IMR-90 (cell line): ENCODE measurements at places on chromosomes 13 and 19. TPM values are rescaled to one million over a fixed set of nuclear protein-coding genes. Genes with fewer than 3 reads are reported as not detected.

Gene HSD17B14
- total RNA-seq = 0.54 and 0.56 TPM in 2 replicates

Gene NOTCH3
- total RNA-seq = 5.9 and 7.2 TPM in 2 replicates

Gene PPP1R13L
- total RNA-seq = 0.56 and 3.0 TPM in 2 replicates

Gene ZNF791
- total RNA-seq = 15.8 and 19.4 TPM in 2 replicates

Gene ITGBL1
- total RNA-seq = 22.2 and 46.7 TPM in 2 replicates

Gene ALOX5AP
- 0.28 TPM in 1 of 2 replicates, not detected in the other for total RNA-seq

Gene ZNF665
- total RNA-seq = 2.5 and 3.0 TPM in 2 replicates

Gene ZNF628
- total RNA-seq = 0.18 and 0.28 TPM in 2 replicates

Gene ACTMAP
- 0.28 and 0.54 TPM in 2 replicates for total RNA-seq

Gene LGALS7B
- not detected in 2 replicates for total RNA-seq

Gene FFAR2
- not detected in 2 replicates for total RNA-seq

Gene PALM
- 2.2 TPM in 2 replicates for total RNA-seq

Gene VSIG10L
- under 0.01 and 0.18 TPM in 2 replicates for total RNA-seq

Gene PEAK3
- total RNA-seq = under 0.01 TPM in 1 of 2 replicates, not detected in the other

Gene CAB39L
- 16.7 and 21.9 TPM in 2 replicates for total RNA-seq

Gene ZNF558
- 16.7 and 21.0 TPM in 2 replicates for total RNA-seq

Gene TEX30
- 8.1 and 15.3 TPM in 2 replicates for total RNA-seq

Gene PBX4
- total RNA-seq = 0.90 and 1.4 TPM in 2 replicates

Gene ODAD3
- under 0.01 and 0.28 TPM in 2 replicates for total RNA-seq

Gene ZNF443
- total RNA-seq = 3.2 and 3.6 TPM in 2 replicates

Gene KLC3
- under 0.01 and 0.18 TPM in 2 replicates for total RNA-seq

Gene ICAM4
- total RNA-seq = 2.3 and 2.5 TPM in 2 replicates

Gene CEACAM21
- total RNA-seq = not detected in 2 replicates

Gene KLK4
- not detected in 2 replicates for total RNA-seq

Gene ATCAY
- 0.28 and 0.36 TPM in 2 replicates for total RNA-seq

Gene LILRA6
- not detected in 2 replicates for total RNA-seq

Gene ERICH4
- total RNA-seq = not detected in 2 replicates

Gene SLC7A10
- not detected in 2 replicates for total RNA-seq

Gene TICAM1
- 0.90 and 1.1 TPM in 2 replicates for total RNA-seq

Gene SLC8A2
- total RNA-seq = not detected in 2 replicates

Gene CCDC169
- 0.54 and 0.83 TPM in 2 replicates for total RNA-seq

Gene ZNF69
- total RNA-seq = 10.8 and 12.0 TPM in 2 replicates

Gene OR7D4
- not detected in 2 replicates for total RNA-seq

Gene RNF113B
- total RNA-seq = not detected in 2 replicates

Gene GJB6
- total RNA-seq = not detected in 2 replicates

Gene ZNF708
- total RNA-seq = 4.7 and 7.2 TPM in 2 replicates

Gene CTXN1
- total RNA-seq = 0.36 and 0.56 TPM in 2 replicates

Gene ICAM5
- 2.5 and 3.0 TPM in 2 replicates for total RNA-seq

Gene CHMP2A
- total RNA-seq = 105 and 128 TPM in 2 replicates

Gene PALM3
- under 0.01 and 0.18 TPM in 2 replicates for total RNA-seq

Gene ZSCAN5A
- total RNA-seq = 3.6 and 4.3 TPM in 2 replicates

Gene FPR2
- total RNA-seq = not detected in 2 replicates

Gene TMEM272
- total RNA-seq = not detected in 2 replicates
